Right atrium auricular region (tissue), 2 donors: ENCODE measurements at places on chromosomes 2 and 18. TPM values are rescaled to one million over a fixed set of nuclear protein-coding genes. Genes with fewer than 3 reads are reported as not detected.

The LRATD1 gene
- 10.5 TPM for total RNA-seq

The DES gene
- total RNA-seq, result 13,654 TPM

The EPHA4 gene
- total RNA-seq, result 107 TPM

DNA sequence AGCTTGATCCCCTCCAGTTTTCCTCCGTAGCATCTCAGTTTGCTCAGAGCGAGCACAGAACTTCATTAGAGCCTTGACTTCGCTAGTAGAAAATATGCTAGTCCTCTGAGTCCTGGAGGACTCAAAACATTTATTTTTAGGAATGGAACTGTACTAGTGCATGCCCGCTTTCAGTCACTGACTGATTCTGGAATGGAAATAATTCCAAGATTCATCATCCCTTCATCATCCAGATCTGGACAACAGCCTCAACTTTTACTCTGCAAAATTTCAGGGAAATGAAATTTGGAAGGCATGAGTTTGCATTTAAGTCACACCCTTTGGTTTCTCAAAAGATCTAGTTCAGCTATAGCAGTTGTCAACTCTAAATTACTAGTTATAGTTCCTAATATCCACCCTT lies 304.6 kb downstream of the XIRP2 start:
- no peak overlapping the region for H3K27ac ChIP-seq
- no peak for DNase-seq
- H3K36me3 ChIP-seq, result no peaks in the 10 kb centered on the region

GRCh38 chr2:234308813-234309195 lies 188.1 kb downstream of the ARL4C start:
- no peaks in the 10 kb centered on the region for H3K36me3 ChIP-seq
- no peak overlapping the region for H3K27ac ChIP-seq
- no peaks in the 10 kb centered on the region for H3K4me1 ChIP-seq
- DNase-seq, result peak; percentile 66
- H3K4me3 ChIP-seq, result no peak overlapping the region

DNA sequence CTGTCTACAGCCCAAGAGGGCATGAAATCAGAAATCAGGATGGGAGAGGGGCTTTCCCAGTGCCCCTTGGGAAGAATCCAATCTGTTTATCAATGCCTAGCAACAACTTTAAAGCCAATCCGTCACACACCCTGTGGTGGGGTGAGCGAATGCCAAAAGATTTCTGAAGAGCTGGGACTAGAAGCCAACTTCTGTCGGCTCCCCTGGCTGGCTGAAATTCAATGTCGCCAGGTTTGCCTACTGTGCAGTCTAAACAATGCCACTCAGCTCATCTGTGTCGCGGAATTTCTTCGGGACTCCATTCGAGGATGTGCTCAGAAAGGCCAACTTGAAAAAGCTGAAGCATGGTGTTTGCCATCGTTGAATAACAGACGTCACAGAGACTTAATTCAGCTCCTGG lies 31.5 kb upstream of the NCKAP5 start:
- no peak overlapping the region for H3K27ac ChIP-seq
- no peak overlapping the region for H3K4me3 ChIP-seq
- DNase-seq, result no peak
- no peaks in the 10 kb centered on the region for H3K27me3 ChIP-seq
- H3K4me1 ChIP-seq, result no peaks in the 10 kb centered on the region

GRCh38 chr2:214139630-214140284 lies 271.1 kb upstream of the VWC2L start:
- H3K4me3 ChIP-seq, result no peak overlapping the region
- no peaks in the 10 kb centered on the region for H3K27me3 ChIP-seq
- H3K4me1 ChIP-seq, result no peaks in the 10 kb centered on the region
- H3K27ac ChIP-seq, result no peak overlapping the region
- DNase-seq, result no peak
- no peaks in the 10 kb centered on the region for H3K36me3 ChIP-seq

GRCh38 chr2:144449028-144449406 lies 70.9 kb downstream of the ZEB2 start:
- no peaks in the 10 kb centered on the region for H3K27me3 ChIP-seq
- peak overlapping the region; percentile 27 for H3K4me3 ChIP-seq
- no peaks in the 10 kb centered on the region for H3K36me3 ChIP-seq
- peak overlapping the region; percentile 50 for H3K27ac ChIP-seq
- DNase-seq, result no peak
- peaks cover 57% of the 10 kb centered on the region for H3K4me1 ChIP-seq

DNA sequence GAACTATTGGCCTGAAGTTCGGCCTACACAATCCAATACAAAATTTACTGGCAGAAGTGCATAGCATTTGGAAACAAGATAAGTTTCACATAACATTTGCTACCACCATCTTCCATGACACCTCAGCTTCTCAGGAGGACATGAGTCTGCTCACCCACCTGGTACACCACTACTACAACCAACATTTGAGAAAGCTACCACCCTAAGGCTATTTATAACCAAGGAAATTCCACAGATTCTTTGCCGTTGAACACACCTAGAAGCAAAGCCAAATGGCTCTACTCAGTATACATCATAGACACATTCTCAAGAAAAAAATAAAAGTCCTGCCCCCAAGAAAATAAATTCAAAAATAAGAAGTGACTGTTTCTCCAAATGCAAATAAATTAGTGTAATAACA lies 145.3 kb downstream of the SPAG16 start:
- no peaks in the 10 kb centered on the region for H3K4me1 ChIP-seq
- no peak overlapping the region for H3K27ac ChIP-seq
- H3K4me3 ChIP-seq, result no peak overlapping the region
- no peak for DNase-seq

- no peak overlapping the region for H3K27ac ChIP-seq
- H3K4me1 ChIP-seq, result peaks cover 13% of the 10 kb centered on the region
- peaks cover 12% of the 10 kb centered on the region for H3K36me3 ChIP-seq
- no peak overlapping the region for H3K4me3 ChIP-seq
- no peak for DNase-seq
- H3K27me3 ChIP-seq, result no peaks in the 10 kb centered on the region
Observed at GRCh38 chr2:11250400-11251196, 93.8 kb downstream of the ROCK2 start.

DNA sequence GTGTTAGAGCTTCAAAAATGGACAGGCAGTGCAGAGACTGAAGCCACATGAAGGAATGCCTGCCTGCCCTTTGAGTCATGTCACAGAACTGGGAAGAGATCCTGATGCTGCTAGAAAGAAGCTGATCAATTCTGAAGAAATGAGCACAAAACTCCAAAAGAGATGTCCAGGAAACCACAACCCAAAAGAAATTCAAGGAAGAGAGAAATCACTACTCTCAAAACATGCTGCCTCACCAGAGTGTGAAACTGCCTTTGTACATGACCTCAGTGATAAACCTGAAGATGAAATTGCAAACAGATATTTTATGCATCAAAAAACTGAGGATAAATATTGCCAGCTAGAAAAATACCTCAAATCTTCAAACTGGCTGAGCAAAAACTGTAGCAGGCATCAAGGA lies 20.5 kb downstream of the USP40 start:
- H3K27me3 ChIP-seq, result no peaks in the 10 kb centered on the region
- H3K27ac ChIP-seq, result no peak overlapping the region
- H3K4me3 ChIP-seq, result no peak overlapping the region

DNA sequence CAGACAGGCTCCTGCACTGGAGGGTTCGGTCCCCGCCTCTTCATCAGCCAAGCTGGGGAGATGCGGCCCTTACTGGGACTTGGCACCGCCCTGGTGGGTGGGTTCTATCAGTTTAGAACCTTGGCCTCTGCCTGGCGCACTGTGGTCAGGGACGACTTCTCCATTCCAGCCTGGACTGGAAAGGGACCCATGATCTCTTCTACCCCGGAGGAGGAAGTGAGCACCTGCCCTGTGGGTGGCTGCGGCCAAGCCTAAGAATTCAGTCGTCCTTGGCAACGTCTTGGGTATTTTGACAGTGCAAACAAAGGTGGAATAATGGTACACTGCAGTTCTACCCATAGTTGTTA lies 106.9 kb upstream of the CD302 start:
- H3K4me3 ChIP-seq, result peak overlapping the region; percentile 24
- H3K27me3 ChIP-seq, result no peaks in the 10 kb centered on the region
- peaks cover 17% of the 10 kb centered on the region for H3K4me1 ChIP-seq
- DNase-seq, result no peak
- no peak overlapping the region for H3K27ac ChIP-seq

GRCh38 chr2:227921648-227922047 lies 50.2 kb downstream of the DAW1 start:
- no peaks in the 10 kb centered on the region for H3K36me3 ChIP-seq
- H3K27me3 ChIP-seq, result no peaks in the 10 kb centered on the region
- no peak for DNase-seq
- no peak overlapping the region for H3K27ac ChIP-seq
